ENCODE measurements at places on chromosomes 12 and 14. TPM values are rescaled to one million over a fixed set of nuclear protein-coding genes. Genes with fewer than 3 reads are reported as not detected.

PRKD1 gene
- total RNA-seq = 7.9 TPM

DNA sequence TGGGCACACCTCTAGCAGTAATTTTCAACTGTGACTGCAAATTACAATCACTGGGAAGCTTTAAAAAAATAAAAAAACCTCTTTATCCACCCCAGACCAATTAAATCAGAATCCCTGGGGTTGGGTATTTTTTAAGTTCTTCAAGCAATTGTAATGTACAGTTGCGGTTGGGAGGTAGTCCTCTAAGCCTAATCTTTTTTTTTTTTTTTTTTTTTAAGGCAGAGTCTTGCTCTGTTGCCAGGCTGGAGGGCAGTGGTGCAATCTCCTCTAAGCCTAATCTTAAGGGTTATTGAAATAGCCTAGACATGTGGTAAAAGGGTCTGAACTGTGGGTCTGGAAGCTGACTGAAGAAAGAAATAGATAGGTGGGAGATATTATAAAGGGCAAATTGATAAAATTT is 230.5 kb downstream of the AKAP6 start:
- DNase-seq = peak; percentile 27

GRCh38 chr12:47894652-47895051 is 10.1 kb downstream of the VDR start:
- DNase-seq = no peak

LRP1-AS gene
- not detected for total RNA-seq

- peak; percentile 44 for DNase-seq
Measured at GRCh38 chr14:36502558-36503508, 17.2 kb downstream of the NKX2-1 start.
